ENCODE measurements at places on chromosomes 2 and 18.
A peak's percentile ranks its signal among the peaks of the same experiment; 100 is the strongest.

GRCh38 chr2:74314107-74314506 is 29.1 kb downstream of the SLC4A5 start:
- no peak for DNase-seq

- no peak for DNase-seq
Observed at GRCh38 chr2:174263997-174264396, 15.7 kb upstream of the OLA1 start.

- no peak for DNase-seq
Observed at GRCh38 chr18:13606604-13607254, 119.6 kb downstream of the FAM210A start.

GRCh38 chr18:73199151-73199550 is 331.4 kb upstream of the NETO1 start:
- DNase-seq = no peak

DNA sequence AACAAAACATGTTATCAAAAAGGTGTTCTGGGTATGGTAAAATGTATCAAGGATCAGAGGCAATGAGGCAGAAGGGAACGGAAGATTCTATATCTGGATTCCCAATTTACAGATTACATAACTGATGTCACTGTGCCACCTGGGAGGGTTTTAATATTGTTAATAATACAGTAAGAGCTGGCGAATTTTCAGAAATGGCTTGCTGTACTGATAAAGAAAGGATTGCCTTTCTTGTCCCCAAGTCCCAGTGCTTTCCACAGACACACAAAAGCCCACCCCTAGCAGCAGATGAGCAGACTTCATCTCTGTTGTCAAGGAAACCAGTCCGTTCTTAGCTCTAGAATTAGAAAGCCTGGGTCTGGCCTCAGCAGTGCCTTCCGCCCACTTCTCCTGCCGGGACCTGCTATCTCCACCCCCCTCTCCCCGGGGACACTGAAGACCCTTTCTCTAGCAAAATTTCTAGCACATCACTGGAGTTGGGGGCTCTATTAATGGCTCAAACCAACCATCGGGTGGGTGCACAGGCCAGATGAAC is 34.3 kb downstream of the ADD2 start:
- no peak for DNase-seq

- DNase-seq = peak; percentile 59
Observed at GRCh38 chr2:241309684-241310117, 5.8 kb downstream of the HDLBP start.

DNA sequence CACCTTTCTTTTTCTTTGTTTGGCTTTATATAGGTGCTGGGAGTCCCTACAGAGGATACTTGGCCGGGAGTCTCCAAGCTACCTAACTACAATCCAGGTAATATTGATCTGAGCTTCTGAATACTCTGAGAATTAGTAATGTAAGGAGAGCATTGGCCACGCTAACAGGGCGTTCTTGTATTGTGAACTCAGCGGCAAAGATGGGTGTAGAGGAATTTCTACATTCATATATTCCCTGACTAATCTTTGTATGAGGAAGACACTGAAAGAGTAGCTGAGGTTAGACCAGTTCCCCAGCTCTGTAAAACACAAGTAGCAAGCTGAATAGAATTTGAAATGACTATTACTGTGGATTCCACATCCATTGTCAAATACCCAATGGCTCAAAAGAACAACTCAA is 48.5 kb downstream of the CDK15 start:
- DNase-seq = no peak

DNA sequence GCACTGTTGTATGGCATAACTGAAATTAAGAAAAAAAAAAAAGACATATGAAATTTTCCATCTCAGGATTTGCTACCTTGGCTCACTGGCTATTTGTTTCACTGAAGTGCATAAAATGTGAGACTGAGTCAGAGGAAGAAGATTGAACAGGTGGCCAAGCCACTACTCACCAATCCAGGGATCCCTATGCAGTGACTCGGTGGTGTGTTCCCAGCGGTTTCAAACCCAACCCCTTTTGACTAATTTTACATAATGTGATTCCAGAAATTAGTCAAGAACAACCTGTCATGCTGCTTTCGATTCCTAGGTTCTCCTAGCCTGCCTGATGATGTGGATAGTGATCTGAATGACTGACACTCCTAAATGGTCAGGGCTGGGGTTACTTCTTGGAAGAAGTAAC is 77.3 kb downstream of the KLHL14 start:
- no peak for DNase-seq

- no peak for DNase-seq
Observed at GRCh38 chr2:41488888-41489287, 558.9 kb upstream of the PKDCC start.

- DNase-seq = no peak
Observed at GRCh38 chr2:131143803-131144202, 38.7 kb downstream of the PLEKHB2 start.

DNA sequence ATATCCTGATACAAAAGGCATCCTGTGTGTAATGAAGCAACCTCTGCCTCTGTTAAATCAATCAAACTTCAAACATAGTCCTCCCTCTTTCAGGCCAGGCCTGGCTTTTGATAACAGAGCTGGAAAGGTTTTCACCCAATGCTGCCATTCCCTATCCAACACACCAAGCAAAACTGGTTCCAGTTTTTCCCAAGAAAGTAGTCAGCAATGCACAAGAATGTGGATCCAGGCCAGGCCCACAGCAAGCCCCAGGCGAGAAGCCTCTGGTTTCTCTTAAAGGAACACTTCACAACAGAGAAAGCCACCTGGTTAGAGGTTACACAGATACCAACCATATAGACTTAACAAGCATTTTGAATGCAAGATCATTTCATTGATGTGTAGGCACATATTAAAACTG is 49.2 kb upstream of the CCDC150 start:
- DNase-seq = no peak

DNA sequence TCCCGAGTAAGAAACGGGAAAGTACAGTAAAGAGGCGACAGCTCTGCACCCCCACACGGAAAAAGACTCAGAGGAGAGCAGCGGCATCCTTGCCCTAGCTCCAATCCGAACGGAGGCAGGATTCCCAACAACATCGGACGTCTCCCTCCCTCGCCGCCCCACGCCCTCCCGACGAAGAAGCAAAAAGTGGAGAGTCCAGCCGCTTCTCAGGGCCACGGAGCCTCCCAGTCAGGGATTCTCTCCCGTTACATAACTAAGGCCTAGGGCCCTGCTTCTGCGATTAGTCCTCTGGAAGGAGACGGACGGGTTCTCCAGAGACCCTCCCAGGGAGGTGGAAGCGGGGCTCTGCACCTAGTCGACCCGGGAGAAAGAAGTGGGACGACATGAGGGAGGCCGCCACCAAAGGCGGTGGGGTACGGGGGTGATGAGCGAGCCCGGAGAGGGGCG is 587 bp downstream of the SUMO1 start:
- DNase-seq = peak; percentile 11

- no peak for DNase-seq
Observed at GRCh38 chr2:237661270-237661669, 33.9 kb downstream of the LRRFIP1 start.

- DNase-seq = no peak
Observed at GRCh38 chr18:70220628-70221027, 15.1 kb upstream of the RTTN start.

DNA sequence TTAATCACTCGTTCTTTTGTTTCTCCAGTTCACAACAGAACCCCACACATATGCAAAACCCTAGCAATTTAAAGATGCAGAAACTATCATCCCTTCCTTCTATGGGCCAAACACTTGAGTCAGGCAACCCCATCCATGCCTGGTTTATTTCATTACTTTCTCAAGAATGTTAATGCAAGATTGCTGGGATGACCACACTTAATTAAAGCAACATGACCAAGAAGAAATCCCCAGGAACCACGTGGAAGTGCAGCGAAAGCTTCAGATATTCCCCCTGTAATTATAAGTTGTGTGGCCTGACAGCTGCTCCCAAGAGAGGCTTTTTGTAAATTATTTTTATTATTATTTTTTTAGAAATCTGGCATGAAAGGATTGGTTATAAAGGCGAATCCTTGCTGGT is 246.2 kb upstream of the ID2 start:
- no peak for DNase-seq

DNA sequence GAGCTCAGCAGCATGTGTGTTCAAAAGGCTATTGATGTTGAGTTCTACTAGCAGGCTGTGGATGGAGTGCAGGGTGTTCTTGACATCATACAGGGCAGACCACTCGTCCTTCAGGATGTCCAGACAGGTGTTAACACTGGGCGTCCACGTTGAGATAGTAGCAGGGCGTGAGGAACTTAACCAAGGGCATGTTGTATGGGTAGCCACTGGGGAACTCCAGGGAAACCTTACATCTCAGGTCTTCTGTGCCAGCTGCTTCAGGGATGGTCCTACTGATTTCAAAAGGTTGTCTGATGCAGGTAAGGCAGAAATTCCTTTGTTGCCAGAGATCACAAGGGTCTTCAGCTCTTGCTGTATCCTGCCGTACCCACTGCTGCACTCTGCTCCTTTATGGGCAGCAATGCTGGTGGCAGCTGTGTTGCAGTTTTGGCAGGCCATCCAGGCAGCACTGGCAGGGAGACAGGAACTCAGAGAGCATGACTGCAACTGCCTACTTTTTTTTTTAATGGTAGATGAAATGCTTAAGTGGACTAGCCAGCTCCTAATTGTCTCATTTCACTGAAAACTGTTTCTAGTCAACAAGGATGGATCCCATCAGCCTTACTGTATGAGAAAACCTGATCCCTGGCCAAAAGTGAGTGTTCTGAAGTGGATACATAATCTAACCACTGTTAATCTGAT is 32.4 kb upstream of the RBBP8 start:
- DNase-seq = no peak

DNA sequence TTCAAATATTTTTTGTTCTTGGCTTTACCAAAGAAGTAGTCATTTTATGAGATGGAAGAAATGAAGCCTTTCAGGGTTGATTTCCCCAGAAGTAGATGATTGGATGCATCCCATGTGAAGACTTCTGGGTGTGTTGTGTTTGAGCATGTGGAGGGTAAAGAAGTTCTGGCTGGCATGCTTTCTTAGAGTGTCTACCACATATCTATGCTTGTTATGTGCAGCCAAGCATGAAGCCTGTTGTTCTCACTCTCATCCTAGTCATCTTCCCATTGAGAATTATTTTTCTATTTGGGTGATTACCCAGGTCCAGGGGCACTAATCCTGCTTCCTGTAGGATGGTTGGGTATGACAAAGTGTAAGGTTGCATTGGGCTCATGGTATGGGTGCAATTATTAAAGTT is 472.9 kb downstream of the PTPRM start:
- no peak for DNase-seq

DNA sequence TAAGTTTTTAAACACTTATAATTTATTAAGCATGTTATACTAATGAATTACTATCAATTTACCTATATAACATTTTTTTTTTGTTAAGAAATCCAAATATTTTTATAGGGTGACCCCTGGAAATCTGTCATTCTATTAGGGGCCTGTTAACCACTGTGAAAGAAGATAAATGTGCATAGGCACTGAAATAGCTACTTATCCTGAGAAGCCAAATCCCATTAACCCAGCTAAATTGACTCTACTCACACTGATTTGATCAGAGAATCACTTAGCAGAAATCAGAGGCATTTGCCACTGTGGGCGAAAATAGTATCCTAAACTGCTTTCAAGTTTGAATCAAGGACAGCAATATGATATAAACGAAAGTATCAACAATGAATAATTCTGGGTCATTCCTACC is 90.0 kb upstream of the GULP1 start:
- no peak for DNase-seq

- no peak for DNase-seq
Observed at GRCh38 chr2:109355192-109355843, 226.3 kb downstream of the SH3RF3 start.

GRCh38 chr2:226763320-226763719 is 36.3 kb downstream of the IRS1 start:
- no peak for DNase-seq

GRCh38 chr2:64750001-64750816 is 96.5 kb upstream of the SERTAD2 start:
- DNase-seq = peak; percentile 40

DNA sequence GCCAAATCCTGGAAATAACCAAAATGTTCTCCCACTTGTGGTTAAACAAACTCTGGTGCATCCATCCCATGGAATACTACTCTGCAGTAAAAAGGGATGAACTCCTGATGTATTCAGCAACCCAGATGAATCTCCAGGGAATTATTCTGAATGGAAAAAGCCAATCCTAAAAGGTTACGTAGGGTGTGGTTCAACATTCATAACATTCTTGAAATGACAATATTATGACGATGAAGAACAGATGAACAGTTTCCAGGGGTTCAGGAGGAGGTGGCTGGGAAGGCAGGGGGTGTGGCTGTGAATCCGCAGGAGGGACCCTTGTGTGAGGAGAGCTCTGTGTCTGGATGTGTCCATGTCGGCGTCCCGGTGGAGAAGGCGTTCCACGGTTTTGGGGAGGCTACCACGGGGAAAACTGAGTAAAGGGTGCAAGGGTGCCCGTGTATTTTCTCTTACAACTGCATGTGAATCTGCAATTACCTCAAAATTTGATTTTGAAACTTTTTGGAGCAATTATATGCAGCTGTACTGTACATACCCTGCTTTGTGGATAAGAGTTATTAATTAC is 47.3 kb downstream of the KCNG2 start:
- DNase-seq = no peak

- no peak for DNase-seq
Observed at GRCh38 chr2:32752205-32752604, 124.4 kb downstream of the TTC27 start.

DNA sequence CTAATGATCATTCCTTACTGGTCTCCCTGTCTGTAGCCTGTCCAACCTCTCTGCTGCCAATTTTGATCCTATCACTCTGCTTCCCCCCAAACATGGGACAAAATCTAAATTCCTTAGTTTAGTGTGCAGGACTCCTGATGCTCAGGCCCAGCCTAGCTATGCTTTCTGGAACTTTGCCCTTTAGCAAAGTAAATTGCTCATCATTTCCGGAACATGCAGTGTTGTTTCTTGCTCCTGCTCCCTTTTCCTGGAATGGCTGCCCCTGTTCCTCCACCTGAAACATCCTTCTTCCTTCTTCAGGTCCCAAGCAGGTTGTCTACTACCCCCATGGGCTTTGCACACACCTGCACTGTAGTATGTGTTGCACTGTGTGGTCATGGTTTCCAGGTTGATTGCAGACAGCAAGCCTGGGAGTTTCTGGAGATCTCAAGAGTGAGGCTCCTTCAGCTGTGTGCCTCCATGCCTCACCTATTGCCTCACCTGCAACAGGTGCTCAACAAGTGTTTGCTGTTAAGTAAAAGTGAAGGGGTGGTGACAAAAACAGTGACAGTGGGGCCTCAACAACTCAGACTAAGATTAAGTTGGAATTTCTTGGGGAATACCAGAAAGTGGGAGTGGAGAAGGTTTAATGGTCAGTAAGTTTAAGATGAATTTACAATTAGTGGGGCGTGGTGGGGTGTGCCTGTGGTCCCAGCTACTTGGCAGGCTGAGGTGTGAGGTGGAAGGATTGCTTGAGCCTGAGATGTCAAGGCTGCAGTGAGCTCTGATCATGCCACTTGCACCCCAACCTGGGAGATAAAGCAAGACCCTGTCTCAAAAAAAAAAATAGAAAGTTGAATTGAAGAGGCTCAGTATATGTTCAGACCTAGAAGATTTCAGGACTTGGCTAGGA is 120.0 kb downstream of the DNAH6 start:
- no peak for DNase-seq

- DNase-seq = no peak
Observed at GRCh38 chr2:51401546-51401945, 369.6 kb upstream of the NRXN1 start.

Measured in activated naive CD4-positive, alpha-beta T cell treated with anti-CD3 and anti-CD28 coated beads, Interleukin-2, amount 50 U/mL, for 16 hours (primary cell).